Sigmoid colon (tissue), 7 donors: ENCODE measurements at places on chromosomes 12 and 14. TPM values are rescaled to one million over a fixed set of nuclear protein-coding genes. Genes with fewer than 3 reads are reported as not detected.
A peak's percentile ranks its signal among the peaks of the same experiment; 100 is the strongest.

GRCh38 chr14:102900631-102901571 lies 21.6 kb upstream of the AMN start:
- DNase-seq: no peak

KRT83 gene
- total RNA-seq: not detected

- no peak for DNase-seq
Measured at GRCh38 chr12:88833641-88834116, 253.4 kb upstream of the KITLG start.

GRCh38 chr12:45644541-45644940 lies 85.0 kb upstream of the ARID2 start:
- no peak for DNase-seq

TSHR gene
- not detected for total RNA-seq

GRCh38 chr12:10632226-10632625 lies 18.8 kb upstream of the MAGOHB start:
- no peak for DNase-seq

GRCh38 chr12:55142669-55143565 lies 16.7 kb downstream of the OR9K2 start:
- DNase-seq: no peak

- DNase-seq: no peak
Measured at GRCh38 chr14:54682578-54682977, 115.7 kb downstream of the SAMD4A start.

DNA sequence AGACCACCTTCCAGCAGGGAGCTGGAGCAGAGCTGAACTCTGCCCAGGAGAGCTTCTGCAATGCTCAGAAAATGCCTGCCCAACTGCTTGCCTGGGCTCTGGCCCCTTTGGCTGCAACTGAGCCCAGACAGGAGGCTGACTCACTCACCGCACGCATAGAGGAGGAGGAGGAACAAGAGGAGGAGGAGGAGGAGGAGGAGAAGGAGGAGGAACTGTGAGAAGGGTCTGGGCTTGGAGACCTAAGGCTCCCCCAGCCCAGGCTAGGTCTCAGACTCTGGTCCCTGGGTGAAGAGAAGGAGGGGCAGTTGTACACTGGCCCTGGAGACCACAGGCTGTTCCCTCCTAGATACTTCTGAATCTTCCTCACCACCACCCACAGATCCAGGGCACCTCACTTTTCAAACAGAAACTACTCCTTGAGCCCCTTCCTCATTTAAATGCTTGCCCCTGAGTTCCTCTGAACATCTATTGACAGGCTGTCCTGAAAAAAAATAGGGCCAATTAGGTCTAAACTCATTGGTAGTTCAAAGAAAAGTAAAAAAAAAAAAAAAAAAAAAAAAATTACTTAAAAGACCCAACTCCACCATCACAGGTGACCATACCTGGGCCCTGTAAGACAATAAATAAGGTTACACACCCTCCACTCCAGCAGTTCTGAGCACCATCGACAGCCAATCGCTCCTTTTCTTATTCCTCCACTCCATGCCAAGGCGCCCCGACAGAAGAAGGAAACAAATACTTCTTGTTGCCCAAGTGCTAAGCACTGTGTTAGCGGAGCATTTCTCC lies 674 bp downstream of the VDR start:
- DNase-seq: peak; percentile 79

DDHD1 gene
- total RNA-seq: 19.7 TPM

DNA sequence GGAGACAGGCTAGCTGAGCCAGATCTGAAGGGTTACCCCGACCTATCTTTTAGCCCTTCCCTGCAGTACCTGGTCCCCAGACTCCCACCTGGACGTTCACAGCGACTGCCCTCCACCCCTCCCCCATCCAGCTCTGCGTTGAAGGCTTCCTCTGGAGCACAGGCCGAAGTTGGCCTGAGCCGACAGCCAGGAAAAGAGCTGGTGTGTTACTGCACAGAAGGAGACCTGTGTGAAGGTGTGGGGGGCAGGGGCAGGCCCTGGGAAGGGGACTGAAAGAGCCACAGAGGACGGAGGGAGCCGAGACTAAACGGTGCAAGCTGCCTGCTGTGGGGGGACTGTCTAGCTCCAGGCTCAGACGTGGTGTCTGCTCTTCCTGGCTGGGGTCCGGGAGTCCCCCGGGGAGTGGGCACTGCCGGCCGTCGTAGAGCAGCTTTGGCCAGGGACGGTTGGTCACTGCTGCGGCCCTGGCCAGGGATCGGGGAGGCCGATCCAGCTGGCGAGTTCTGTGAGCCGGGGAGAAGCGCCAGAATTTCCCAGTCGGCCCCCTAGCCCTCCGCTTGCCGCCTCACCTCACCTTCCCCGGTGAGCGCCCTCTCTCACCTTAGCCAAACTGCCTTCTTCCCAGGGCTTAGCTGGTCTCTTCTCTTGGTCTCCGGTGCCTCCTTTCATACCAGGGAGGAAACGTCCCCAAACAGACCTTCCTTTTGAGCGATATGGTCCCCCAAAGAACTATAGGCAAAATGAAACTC lies 899 bp upstream of the COL2A1 start:
- DNase-seq: no peak

ACOT6 gene
- not detected for total RNA-seq

PACS2 gene
- total RNA-seq: 48.2 TPM
